ELR (cell line): ENCODE measurements at places on chromosomes 7 and 10.

DNA sequence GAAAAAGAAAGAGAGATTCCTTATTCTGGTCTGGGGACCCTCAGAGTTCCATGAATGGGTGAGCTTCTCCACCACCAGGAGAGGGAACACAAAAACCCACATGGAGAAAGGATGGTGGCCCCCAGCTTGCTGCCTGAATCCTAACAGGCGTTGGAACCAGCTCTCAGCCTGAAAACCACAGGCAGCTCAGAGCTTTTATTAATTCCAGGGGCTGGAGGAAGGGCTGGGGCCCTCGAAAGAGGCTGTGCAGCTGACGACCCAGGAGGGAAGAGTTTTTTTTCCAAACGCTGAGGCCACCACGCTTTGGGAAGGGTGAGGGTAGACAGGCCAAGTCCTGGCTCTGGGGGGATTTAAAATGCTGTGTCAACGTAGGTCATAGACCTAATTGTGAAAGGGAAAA lies 10.8 kb upstream of the ELN start:
- DNase-seq = no peak

- DNase-seq = peak; percentile 73
These were observed 138.4 kb downstream of the SDK1 start for GRCh38 chr7:3439333-3440030.

DNA sequence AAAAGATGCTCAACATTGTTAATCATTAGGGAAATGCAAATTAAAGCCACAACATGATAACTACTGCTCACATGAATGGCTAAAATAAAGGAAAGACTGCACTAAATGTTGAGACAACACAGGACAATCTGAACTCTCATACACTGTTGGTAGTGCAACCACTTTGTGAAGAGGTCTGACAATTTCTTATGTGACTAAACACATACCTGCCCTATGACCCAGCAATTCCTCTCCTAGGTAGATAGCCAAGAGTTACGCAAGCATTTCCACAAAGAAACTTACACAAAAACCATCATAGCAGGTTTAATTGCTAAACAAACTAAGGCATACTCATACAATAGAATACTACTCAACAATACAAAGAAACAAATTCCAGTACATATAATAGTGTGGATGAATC lies 41.8 kb upstream of the HERPUD2 start:
- peak; percentile 18 for DNase-seq

DNA sequence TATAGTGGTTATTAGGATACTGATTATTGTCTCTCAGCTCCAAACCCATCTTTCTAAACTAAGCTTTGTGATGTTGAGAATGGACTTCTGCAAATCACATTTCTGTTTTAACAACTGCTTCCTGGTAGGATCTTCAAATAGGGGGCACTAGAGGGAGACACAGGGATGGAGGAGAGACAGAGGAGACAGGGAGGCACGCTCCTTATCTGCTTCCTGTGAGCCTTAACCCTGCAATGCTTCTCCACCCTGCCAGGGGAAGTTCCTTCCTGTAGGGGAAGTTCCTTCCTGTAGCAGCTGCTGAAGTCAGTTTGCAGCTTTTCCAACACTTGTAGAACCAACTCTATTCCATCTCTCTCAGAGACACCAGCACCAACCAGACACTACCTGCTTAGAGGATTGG lies 847.2 kb downstream of the CCSER2 start:
- DNase-seq = no peak

GRCh38 chr10:71009126-71009525 lies 120.8 kb upstream of the PCBD1 start:
- DNase-seq = no peak

- DNase-seq = peak; percentile 59
These were observed 201.3 kb downstream of the REEP3 start for GRCh38 chr10:63722537-63722936.

DNA sequence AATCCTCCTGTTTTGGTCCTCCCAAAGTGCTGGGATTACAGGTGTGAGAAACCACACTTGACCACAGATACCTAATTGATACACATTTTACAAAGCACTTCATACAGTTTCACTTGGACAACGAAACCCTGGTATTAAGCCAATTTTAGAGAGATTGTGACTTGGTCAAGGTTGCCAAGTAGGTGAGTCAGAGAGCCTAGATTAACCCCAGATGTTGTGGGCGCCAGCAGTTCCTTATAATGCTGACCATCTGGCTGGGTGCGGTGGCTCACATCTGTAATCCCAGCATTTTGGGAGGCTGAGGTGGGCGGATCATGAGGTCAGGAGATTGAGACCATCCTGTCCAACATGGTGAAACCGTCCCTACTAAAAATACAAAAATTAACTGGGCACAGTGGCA lies 4.9 kb upstream of the PHKG1 start:
- peak; percentile 74 for DNase-seq

DNA sequence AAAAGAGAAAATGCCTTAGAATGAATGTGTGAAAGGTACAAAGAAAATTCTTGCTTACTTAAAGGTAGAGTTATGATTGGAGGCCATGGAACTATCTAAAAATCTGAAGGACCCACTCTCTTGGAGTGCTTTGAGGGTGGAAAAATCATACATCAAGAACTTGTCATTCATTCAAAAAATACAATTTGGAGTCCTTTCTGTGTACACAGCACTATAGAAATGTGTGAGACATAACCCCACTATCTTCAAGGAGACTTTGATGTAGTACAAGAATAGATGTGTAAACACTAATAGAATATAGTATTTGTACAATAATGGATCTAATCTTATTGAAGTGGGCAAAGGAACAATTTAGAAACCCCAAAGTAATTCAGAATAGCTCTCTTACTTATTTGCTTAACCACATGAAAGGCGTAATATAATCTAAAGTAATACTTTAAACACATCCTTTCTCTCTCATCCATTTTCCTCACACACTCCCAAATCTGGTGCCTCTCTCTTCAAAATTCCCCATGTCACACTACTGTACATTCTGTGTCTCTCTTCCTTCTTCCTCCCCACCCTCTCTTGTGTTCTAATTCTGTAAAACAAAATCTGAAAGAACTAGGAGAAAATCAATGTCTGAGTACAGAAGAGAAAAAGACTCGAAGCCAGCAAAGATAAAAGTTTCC lies 166.7 kb downstream of the DNAJB9 start:
- no peak for DNase-seq

GRCh38 chr10:86535132-86535882 lies 13.7 kb upstream of the WAPL start:
- peak; percentile 42 for DNase-seq

GRCh38 chr7:104921596-104921995 lies 92.4 kb upstream of the KMT2E start:
- DNase-seq = no peak

GRCh38 chr7:26655781-26656180 lies 208.6 kb downstream of the SKAP2 start:
- no peak for DNase-seq

DNA sequence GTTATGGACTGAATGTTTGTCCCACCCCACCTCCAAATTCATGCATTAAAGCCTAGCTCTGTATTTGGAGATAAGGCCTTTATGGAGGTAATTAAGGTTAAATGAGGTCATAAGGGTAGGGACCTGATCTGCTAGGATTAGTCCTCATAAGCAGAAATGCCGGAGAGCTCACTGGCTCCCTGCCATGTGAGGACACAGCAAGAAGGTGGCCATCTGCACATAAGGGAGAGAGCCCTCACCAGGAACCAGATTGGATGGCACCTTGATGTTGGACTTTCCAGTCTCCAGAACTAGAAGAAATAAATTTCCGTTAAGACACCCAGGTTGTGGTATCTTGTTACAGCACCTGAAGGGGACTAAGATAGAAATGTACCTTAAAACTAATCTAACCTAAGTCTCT lies 816.1 kb upstream of the C7orf33 start:
- no peak for DNase-seq

- no peak for DNase-seq
These were observed 58.9 kb downstream of the ABI1 start for GRCh38 chr10:26801831-26802230.

- DNase-seq = no peak
These were observed 26.8 kb downstream of the COBL start for GRCh38 chr7:51289623-51290303.

- DNase-seq = no peak
These were observed 116.7 kb downstream of the TCF7L2 start for GRCh38 chr10:113066561-113067312.

DNA sequence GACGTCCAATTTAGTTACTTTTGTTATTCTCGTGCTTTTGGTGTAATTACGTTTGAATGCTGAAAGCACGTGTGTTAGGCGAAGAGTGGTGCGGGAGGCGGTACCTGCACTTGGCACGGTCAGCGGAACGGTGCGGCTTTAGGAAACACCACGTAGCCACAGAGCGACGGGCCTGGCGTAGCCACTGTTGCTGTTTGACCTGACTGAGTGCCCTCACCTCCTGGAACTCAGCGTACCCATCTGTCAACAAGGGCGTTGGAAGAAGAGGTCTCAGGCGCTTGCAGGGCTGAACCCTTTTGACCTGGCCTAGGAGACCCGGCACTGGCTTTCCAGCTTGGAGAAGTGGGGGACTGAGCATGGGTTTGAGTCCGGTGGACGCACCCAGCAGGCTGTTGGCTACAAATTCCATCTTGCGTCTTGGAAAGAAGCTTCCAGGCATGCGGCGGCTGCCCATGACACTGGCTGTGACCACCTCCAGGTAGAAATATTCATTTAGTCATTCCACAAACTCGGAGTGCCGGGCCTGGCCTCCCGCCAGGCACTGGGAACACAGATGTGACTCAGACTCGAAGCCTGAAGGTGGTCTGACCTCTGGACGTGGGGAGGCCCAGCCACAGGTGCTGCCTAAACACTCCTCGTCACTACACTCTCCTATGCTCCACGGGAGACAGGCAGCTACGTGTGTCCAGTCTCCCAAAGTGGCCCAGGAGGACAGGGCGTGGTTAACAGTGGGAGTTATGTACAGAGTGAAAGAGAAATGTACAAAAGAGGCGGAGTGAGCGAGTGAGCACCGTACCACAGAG lies 22.2 kb downstream of the FAM20C start:
- peak; percentile 78 for DNase-seq

DNA sequence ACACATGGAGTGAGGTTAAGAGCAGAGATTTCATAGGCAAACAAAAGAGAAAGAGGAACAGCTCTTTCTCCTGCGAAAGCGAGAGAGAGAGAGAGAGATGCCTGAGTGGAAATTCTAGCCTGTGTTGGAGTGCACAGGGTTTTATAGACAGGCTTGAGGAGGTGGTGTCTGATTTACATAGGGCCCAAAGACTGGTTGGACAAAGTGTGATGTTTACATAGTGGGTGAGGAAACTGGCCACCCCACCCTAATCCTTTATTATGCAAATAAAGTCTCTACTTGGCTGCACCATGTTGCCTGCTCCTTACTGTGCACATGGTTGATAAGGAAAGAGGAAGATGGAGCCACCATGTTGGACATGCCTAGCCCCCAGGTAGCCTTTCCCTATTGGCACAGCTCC lies 967.8 kb upstream of the SORCS1 start:
- DNase-seq = no peak

GRCh38 chr7:141441837-141442627 lies 109.2 kb upstream of the AGK start:
- DNase-seq = no peak

- no peak for DNase-seq
These were observed 27.8 kb downstream of the CRHR2 start for GRCh38 chr7:30654296-30655090.

DNA sequence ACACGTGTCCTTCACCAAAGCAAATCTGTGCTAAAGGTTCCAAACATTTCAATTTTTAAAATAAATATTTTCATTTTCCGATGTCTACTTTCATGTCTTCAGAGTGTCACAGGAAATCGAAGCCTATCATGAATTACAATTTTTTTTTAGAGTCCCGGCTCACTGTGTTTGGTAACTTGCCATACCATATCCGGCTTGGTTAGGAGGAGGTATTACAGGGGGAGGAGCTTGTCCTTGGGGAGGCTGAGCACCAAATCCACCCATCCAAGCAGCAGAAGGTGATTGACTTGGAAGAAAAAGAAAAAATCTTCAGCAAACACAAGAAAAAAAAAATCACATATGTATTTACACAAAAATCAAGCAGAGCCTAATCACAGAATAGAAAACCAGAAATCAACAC lies 21.3 kb downstream of the TIAL1 start:
- peak; percentile 36 for DNase-seq

DNA sequence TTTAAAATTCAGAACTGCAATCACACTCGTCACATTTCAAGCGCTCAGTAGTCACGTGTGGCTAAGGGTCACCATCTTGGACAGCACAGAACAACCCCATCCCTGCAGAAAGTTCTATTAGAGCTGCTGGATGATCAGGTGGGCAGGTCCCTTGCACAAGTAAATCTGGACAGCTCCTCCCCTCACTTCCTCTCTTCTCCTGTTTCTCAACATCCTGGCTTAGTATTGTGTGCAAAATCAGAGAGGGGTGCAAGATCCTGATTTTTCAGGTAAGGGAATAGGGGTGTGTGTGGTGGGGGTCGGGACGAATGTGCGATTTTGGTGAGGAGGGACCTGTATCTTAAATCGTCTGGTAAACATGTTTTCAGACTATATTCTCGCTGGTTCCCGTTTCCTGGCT lies at the start of gene GIMAP4:
Gene GIMAP4, plus strand, starts transcription at position 222 of the 400 bp plus-strand sequence. CDS start 2,512 bp downstream, outside the sequence.
- DNase-seq = no peak

- peak; percentile 44 for DNase-seq
These were observed 99.5 kb downstream of the HIP1 start for GRCh38 chr7:75639071-75639885.

DNA sequence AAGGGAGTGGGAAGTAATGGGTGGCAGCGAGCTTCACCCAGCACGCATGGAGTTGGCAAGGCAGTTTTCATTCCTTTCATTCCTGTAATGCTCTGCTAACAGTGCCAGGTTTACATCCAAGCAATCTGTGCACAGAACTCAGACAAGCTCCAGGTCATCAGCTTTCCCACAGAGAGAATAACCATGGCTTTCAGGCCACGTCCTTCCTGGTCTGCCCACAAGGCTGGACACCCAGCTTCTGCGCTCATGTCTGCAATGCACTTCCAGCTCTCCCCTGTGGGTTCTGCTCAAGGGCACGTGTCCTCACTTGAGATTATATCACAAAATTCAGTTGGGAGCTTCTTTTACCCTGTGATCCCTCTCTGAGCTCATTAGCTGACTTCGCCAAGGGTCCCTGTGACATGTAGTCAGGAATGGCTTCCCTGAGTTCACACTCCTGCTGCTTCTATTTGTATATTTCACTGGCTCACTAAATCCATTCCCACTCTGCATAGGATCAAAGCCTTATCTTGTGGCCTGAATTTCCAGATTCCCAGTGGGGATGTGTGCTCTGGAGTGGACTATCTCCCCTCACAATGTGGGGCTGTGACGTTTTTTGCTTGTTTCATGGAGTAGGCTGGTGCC lies 18.6 kb downstream of the AKR1C2 start:
- no peak for DNase-seq
